ENCODE measurements at places on chromosomes 2 and 18.
A peak's percentile ranks its signal among the peaks of the same experiment; 100 is the strongest.

DNA sequence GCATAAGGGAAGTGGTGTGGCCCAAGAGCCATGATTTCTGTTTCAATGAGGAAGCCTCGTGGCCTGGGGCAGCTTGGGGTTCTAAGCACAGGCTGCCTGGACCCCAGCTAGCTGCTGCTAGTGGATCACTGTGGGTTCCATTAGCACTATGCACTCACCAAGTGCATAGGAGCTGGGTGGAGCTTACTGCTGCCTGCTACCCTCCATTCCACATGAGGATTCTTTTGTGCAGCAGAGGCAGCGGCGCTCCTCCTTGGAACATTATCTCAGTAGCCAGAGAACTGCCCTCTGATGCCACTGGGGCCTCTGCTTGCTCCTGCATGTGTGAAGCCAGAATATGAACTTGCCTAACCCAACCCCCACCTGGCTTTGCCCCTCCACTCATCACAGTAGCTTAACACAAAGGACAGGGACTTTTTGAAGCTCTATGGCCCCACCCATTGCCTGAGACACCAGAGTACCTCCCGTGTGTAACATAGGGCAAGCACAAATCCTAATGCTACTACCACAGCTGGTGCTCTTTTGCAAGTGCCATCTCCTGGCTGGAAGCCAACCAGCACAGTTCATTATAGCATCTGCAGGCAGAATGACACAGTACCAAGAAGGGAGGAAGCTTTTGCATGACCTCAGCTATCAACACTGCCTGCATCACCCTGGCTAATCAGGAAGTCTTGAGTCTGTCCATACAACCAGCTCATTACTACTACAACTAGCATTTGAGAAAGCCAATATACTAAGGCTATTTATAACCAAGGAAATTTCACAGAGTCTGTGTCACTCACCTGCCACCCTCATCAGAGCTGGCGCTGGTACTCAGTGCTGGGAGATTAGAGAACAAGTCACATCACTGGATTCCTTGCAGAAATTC lies 297.0 kb upstream of the GULP1 start:
- no peak overlapping the region for H3K4me3 ChIP-seq
- H3K27ac ChIP-seq = no peak overlapping the region
- H3K4me1 ChIP-seq = peaks cover 10% of the 10 kb centered on the region
- DNase-seq = no peak

- H3K4me3 ChIP-seq = no peak overlapping the region
- no peak for DNase-seq
- no peak overlapping the region for H3K27ac ChIP-seq
- no peaks in the 10 kb centered on the region for H3K27me3 ChIP-seq
- H3K36me3 ChIP-seq = no peaks in the 10 kb centered on the region
Measured at GRCh38 chr2:51111532-51111931, 79.6 kb upstream of the NRXN1 start.

GRCh38 chr2:70735071-70735470 lies 32.9 kb downstream of the ADD2 start:
- H3K27me3 ChIP-seq = no peaks in the 10 kb centered on the region
- H3K4me3 ChIP-seq = no peak overlapping the region
- H3K36me3 ChIP-seq = no peaks in the 10 kb centered on the region
- H3K4me1 ChIP-seq = peaks cover 29% of the 10 kb centered on the region
- H3K27ac ChIP-seq = no peak overlapping the region

DNA sequence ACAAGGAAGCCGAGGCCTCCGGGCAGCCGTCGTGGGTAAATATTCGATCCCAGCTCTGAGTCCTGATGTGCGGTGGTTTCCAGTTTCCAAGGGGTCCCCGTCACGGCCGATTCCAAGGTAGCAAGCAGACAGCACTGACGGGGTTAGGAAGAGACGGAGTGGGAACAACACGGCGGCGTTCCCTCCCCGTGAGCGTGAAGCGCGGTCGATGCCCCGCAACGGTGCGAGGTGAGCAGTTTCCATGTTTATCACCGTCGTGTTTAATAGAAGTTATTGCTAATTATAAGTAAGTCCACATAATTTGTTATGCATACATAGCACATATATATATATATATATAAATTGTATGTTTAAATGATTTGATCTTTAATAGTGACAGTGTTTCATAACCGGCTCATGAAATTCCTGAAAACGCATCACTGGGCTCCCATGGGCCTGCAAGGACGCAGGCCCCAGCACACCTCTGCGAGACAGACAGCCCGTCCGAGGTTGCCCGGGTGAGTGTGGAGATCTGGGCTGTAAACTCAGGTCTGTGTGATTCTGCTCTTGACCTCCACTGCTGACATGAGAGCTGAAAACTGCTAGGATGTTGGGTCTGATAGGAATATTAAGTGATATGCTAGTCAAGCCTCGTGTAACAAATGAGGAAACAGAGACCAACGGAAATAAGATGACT lies 243.5 kb upstream of the SALL3 start:
- H3K4me3 ChIP-seq = no peak overlapping the region
- no peaks in the 10 kb centered on the region for H3K36me3 ChIP-seq
- DNase-seq = no peak
- H3K27ac ChIP-seq = no peak overlapping the region
- H3K27me3 ChIP-seq = no peaks in the 10 kb centered on the region
- H3K4me1 ChIP-seq = peaks cover 10% of the 10 kb centered on the region

- H3K27ac ChIP-seq = no peak overlapping the region
- DNase-seq = peak; percentile 2
Measured at GRCh38 chr2:36137612-36138011, 218.0 kb upstream of the CRIM1 start.

DNA sequence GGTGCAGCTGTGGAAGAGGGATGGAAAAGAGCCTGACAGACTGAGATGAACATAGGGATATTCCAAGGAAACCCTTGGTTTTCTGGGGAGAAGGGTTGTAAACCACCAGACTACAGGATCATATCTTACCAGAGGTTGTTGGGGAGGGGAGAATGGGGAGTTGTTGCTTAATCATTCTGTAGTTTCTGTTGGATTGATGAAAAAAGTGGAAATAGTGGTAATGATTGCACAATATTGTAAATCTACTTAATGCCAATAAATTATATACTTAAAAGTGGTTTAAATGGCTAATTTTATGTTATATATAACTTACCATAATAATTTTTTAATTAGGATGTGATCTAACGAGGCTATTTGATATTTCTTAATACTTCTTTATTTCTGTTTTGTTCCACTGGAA lies 800.9 kb downstream of the BCL11A start:
- no peaks in the 10 kb centered on the region for H3K27me3 ChIP-seq
- no peak overlapping the region for H3K27ac ChIP-seq
- H3K4me1 ChIP-seq = no peaks in the 10 kb centered on the region
- DNase-seq = no peak
- H3K4me3 ChIP-seq = no peak overlapping the region

DNA sequence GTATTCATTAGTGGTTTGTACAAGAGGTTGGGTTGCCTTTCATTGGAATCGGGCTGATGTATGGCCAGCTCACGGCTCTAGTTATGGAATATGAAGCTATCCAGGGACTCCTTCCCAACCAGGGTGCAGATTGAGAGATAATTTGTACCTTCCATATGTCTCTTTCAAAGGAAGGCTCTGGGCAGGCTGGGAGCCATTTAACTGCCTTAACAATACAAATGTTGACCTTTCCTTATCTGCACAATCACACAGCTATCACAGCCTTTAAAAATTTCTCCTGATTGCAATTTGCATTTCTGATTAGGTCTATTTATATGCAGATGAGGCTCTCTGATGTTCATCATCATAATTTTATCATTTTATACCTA lies 58.7 kb downstream of the MYO3B start:
- peaks cover 27% of the 10 kb centered on the region for H3K27me3 ChIP-seq
- no peak for DNase-seq
- no peaks in the 10 kb centered on the region for H3K4me1 ChIP-seq
- no peak overlapping the region for H3K27ac ChIP-seq
- no peak overlapping the region for H3K4me3 ChIP-seq

GRCh38 chr18:5309888-5310470 lies 14.5 kb upstream of the ZBTB14 start:
- H3K4me1 ChIP-seq = peaks cover 29% of the 10 kb centered on the region
- DNase-seq = peak; percentile 19
- H3K27me3 ChIP-seq = no peaks in the 10 kb centered on the region

DNA sequence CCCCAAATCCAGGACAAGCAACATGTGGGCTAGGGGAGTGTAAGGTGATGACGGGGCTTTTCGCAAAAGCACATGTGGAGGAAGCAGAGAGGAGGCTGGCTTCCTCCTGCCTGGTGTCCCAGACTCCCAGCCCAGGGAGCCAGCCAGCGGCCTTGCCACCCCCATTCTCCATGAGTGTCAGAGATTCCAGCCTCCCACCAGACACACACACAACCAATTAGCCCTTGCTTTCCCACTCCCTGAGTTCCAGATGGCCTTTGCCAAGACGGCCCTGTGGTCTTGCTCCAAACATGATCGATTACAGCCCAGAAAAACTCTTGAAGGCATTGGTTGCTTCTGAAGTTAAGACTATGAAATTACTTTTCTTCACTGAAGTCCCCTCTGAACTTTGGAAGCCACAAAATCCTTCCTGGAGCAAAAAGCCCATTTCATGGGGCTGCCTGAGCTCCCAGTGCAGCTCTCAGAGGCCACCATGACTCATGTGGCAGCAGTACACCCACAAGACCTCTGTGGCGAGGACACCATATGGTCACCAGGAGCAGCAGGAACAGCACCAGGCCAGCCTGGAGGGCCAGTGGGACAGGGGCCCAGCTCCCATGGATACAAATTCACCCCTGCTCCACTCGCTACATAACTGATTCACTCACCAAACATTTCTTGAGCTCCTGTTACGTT lies 69.1 kb upstream of the PID1 start:
- no peak overlapping the region for H3K27ac ChIP-seq
- no peaks in the 10 kb centered on the region for H3K4me1 ChIP-seq
- H3K36me3 ChIP-seq = no peaks in the 10 kb centered on the region
- no peak for DNase-seq

DNA sequence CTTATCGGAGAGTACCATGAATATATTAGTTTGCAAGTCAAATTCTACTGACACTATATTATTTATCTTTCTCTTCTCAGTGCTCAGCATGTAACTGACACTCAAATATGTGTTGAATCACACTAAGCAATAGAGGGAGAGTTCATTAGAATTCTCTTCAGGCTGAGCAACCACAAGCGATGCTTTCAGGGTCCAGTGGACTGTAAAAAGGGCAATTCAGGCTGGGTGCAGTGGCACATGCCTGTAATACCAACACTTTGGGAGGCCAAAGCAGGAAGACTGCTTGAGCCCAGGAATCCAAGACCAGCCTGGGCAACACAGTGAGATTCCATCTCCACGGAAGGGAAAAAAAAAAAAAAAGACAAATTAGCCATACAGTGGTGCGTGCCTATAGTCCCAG lies 16.3 kb downstream of the PDE6D start:
- H3K4me1 ChIP-seq = peaks cover 12% of the 10 kb centered on the region
- DNase-seq = no peak
- no peak overlapping the region for H3K27ac ChIP-seq
- H3K27me3 ChIP-seq = no peaks in the 10 kb centered on the region

DNA sequence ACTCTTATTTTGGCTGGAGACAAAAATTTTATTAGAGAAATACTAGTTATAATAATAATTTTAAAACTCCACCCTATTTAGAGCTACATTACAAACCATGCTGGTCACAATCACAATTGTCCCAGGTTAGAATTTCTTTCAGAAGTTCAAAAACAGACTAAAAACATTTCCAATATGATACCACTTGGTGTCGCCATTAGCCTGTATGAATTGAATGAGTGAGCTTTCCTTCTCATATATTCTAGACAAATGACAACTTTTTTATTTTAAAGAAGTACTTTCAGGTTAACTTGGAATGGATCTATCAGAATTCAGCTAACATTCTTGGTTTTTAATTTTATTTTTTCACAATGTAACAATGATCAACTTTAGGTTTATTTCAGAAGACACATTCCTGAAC lies 48.0 kb downstream of the SERPINB8 start:
- H3K27ac ChIP-seq = no peak overlapping the region
- DNase-seq = no peak
- H3K4me3 ChIP-seq = no peak overlapping the region
- H3K27me3 ChIP-seq = peaks cover 12% of the 10 kb centered on the region
- H3K4me1 ChIP-seq = no peaks in the 10 kb centered on the region
- H3K36me3 ChIP-seq = no peaks in the 10 kb centered on the region

GRCh38 chr2:219542931-219543595 lies 546 bp downstream of the CHPF start:
- peak overlapping the region; percentile 79 for H3K4me3 ChIP-seq
- peak overlapping the region; percentile 1 for H3K27ac ChIP-seq
- H3K27me3 ChIP-seq = peaks cover 18% of the 10 kb centered on the region
- DNase-seq = no peak
- no peaks in the 10 kb centered on the region for H3K36me3 ChIP-seq

- no peaks in the 10 kb centered on the region for H3K27me3 ChIP-seq
- no peaks in the 10 kb centered on the region for H3K4me1 ChIP-seq
- DNase-seq = no peak
- no peak overlapping the region for H3K4me3 ChIP-seq
- H3K27ac ChIP-seq = no peak overlapping the region
Measured at GRCh38 chr2:195741191-195741590, 84.2 kb downstream of the SLC39A10 start.

DNA sequence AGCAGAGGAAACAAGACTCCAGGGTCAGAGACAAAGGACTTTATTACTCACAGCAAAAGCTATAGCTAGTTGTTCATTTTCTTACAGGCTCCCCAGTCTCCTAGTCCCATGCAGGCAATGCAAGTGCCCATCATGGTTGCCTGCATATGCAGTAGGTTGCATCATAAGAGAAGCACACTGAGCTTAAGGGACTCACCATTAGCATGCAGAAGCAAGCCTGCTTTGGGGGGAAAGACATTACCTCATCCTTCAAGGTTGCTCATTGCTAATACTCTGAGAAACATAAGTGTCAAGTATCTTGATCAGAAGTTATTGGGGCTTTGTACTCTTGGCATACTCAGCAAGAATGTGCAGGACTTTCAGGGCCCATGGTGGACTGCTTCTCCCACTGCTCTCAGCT lies 114.6 kb upstream of the CCDC68 start:
- H3K4me1 ChIP-seq = no peaks in the 10 kb centered on the region
- no peaks in the 10 kb centered on the region for H3K27me3 ChIP-seq
- no peak overlapping the region for H3K4me3 ChIP-seq
- no peak for DNase-seq
- no peaks in the 10 kb centered on the region for H3K36me3 ChIP-seq

GRCh38 chr2:23803965-23804542 lies 122.9 kb downstream of the ATAD2B start:
- no peak for DNase-seq
- H3K36me3 ChIP-seq = peaks cover 54% of the 10 kb centered on the region
- H3K27me3 ChIP-seq = no peaks in the 10 kb centered on the region
- H3K4me3 ChIP-seq = no peak overlapping the region
- H3K4me1 ChIP-seq = no peaks in the 10 kb centered on the region
